ENCODE measurements at places on chromosomes 12 and 14.

DNA sequence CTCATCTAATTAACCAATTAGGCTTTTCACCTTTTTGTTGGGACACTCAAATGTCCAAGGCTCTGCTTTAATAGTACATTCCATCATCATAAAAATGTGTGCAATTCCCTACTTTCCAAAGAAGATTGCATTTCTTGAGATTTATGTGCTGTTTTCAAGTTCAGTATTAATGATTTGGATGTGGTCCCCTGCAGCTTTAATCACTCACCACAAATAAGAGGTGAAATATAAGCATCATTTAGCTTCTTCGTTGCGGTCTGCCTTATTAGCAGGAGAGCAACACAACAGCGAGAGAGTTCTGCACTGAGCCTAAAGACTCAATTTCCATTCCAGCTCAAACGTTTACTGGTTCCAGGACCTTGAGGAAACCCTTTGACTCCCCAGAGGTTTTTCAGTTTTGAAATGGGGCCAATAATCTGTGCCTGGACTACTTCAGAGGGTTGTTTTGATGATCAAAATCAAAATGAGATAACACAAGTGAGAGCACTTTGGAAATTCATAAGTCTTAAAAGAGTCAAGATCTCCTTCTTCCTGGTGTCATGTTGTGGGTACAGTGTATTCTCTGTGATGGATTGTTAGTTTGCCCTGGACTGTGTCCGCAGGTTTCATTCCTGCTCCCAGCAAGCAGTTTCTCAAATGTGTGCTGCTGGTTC, 53.1 kb downstream of the RERG start:
- DNase-seq, result no peak

GRCh38 chr12:2678426-2678825, 116.3 kb upstream of the FKBP4 start:
- no peak for DNase-seq

GRCh38 chr12:61367281-61367785, 892.9 kb upstream of the USP15 start:
- no peak for DNase-seq

DNA sequence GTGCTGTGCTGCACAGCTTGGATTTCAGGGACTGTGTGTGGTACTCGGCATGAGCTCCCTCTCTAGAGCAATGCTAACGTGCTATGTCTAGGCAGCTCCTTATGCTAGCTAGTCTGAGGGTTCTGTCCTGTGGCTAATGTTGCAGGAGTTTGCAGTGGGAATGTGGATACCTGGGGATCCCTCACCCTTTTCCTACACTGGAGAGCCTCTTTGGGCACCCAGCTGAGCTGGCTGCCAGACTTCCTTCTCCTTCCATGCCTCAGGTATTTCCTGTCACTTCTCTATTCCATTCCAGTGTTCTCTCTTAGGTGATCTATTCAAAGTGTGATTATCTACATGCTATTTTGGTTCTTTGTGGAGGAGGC, 64.9 kb downstream of the FBXO33 start:
- no peak for DNase-seq

DNA sequence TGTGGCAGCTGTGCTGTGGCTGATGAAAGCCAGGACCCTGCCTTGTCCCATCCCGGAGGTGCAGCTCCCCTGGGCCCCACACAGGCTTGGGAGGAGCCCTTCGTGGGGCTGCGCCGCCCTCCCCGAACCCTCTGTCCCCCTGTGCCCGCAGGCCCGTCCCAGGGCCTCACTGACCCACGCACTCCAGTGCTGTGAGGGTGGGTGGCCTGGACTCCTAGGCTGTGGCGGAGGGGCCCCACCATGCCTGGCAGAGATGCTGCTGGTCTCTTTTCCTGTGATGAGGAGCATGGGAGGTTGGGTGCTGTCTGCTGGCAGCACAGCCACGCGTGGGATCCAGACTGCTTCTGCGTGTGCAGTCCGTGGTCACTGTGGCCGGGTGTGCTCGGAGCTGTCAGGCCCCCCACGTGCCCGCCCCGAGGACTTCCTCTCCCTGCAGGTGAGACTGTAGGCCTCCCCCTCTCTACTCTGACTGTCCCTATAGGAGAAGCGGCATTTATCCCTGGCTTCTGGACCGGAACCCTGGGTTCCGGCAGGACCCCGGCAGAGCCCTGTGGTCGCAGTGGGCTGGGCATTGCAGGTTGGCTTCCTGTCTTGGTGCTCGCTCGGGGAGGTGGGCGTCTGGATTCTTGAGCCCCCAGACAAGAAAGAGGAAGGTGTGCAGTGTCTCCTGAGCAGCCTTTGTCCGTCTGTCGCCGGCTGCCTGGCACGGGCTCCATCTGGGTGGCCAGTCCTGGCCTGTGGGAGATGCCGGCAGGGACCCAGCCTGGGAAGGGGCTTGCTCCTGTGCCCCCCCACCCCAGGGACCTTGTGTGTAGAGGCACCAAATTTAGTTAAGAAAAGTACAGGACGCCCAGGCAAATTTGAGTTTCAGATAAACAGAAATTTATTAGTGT, 2.3 kb downstream of the MTA1 start:
- no peak for DNase-seq

GRCh38 chr12:121240062-121240420, 30.1 kb downstream of the P2RX4 start:
- no peak for DNase-seq

DNA sequence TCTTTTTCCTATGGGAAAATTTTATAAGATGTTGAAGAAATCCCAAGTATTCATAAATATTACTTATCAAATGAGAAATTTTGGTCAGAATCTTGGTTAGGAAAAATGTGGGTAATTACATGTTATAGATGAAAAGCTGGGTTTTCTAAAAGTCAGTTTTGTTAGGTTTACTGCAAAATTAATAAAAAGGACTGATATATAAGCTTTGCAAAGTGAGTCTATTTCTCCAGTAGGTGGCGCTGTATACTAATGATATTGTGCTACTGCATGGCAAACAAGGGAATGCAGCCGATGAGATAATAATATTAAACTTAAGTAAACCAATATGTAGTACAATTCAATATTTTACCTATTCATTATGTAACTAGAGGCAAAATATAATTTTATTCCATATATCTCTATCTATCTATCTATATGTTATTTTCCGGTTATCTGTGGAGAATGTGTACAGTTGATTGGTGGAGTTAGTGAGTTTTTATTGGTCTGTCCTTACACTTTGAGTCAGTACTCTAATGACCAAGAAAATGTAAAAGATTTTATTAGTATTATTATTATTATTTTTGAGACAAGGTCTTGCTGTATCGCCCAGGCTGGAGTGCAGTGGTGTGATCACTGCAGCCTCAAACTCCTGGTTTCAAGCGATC, 32.9 kb downstream of the MIPOL1 start:
- DNase-seq, result no peak

DNA sequence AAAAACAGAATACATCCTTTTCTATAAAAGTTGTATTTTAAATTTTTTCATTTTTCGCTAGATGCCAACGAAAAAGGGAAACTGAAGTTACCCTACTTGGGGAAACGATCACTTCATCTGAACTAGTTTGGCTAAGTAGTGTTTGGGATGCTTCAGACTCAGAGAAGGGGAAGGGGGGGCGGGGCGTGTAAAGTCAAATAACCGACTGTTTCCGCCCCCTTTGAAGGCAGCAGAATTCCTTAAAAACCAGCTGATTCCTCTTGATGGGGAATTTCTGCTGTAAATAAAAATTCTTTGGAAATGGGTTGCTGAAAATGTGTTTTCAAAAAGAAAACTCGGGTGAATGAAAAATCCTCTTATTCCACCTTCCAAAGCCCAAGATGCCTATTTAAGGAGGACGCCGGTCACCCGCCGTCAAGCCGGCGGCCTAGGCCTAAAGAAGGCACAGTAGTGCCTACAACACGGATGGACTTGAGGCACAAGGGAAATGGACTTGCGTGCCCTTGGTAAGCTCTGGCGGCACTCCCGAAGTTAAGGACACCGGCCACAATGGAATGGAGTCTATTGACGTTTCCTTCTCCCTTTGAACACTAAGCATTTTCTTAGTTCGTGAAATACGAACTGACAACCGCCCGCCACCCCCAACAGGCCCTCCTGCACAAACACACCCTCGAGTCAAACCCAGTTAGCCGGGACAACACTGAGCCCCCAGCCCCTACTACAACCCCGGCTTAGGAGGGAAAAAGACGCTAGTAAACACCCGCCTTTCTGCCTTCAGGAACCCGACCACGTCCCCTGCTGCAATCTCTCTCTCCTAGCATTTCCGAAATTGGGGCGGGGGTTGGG, 1.9 kb downstream of the ATXN2 start:
- no peak for DNase-seq

DNA sequence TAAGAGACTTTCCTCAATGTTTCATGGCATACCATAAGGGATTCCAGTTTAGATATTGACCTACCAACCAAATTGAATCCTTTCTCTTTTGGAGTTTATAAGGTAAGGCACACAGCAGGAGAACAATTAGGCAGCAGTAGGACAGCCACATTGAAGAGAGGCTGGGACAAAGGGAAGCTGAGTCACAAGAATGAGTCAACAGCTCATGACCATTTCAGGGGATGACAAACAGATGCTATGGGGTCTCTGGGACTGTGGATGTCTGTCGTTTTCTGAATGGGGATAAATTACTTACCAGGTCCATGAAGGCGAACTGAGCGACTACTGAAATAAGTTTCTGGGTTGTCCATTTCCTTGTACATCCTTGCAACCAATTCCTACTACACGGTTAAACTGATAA, 48.6 kb upstream of the E2F7 start:
- no peak for DNase-seq

DNA sequence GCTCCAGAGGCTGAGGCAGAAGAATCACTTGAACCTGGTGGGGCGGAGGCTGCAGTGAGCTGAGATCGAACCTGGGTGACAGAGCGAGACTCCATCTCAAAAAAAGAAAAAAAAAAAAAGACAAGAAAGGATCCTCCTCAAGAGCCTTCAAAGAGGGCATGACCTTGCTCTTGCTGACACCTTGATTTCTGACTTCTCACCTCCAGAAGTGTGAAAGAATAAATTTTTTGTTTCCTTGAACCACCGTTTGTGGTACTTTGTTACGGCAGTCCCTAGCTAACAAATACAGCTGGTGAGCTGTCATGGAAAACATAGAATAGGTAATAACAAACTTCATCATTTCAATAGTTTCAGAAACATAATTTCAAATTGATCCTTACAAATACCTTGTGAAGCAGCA, 1.9 kb upstream of the ACTR10 start:
- no peak for DNase-seq

- no peak for DNase-seq
Observed at GRCh38 chr14:81341370-81341769, 58.8 kb downstream of the STON2 start.

- DNase-seq, result no peak
Observed at GRCh38 chr12:80099259-80099658, at the start of gene OTOGL. TSS of gene OTOGL (plus strand) at chr12:80099537. CDS start at chr12:80209432, 109,895 bp downstream.

- DNase-seq, result no peak
Observed at GRCh38 chr12:2668816-2669215, 126.0 kb upstream of the FKBP4 start.

DNA sequence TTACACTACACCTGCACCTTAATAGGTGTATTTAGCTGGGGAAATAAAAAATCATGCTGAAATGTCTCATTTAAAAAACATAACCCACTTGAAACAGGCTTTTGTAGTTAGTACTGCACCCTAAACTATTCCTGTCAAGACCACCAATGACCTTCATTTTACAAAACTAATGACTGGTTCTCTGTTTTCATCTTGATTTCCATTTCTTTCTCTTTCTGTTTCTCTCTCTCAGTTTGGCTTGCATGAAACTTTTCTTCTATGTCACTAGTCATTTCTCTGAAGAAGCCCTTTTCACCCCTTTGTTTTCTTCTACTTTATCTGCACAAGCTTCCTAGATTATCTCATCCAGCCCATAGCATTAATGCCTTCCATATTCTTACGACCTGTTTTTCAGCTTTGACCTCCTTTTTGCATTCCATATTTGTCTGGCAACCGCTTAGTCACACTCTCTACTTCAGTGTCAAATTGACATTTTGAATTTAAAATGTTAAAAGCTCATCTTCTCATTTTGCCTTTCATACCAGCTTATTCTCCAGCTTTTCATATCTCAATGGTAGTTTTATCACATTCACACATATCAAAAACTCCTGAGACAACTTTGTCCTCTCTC, 32.7 kb upstream of the KLRF1 start:
- DNase-seq, result no peak

DNA sequence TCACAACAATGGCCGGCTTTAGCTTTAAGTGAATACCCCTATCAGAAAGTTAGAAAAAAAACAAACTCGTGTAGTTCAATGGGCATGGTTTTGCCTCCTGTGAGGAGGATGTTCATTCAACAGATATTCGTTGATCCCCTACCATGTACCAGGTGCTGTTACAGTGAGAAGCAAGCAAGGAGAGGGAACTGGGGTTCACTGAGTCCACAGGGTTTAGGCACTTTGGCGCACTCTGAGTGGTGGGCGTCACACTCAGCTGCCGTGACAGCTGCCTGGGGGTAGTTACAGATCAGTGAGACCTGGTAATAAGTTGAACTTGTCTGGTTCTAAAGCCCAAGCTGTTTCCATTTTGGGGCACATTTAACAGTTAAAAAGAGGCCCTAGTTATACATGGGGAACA, 74.2 kb downstream of the PAPOLA start:
- DNase-seq, result no peak

GRCh38 chr12:103715494-103715893, 125.5 kb downstream of the NT5DC3 start:
- no peak for DNase-seq

- DNase-seq, result no peak
Observed at GRCh38 chr12:48525332-48525731, at the start of gene OR8S1. TSS of gene OR8S1 (plus strand) at chr12:48525632. CDS start at chr12:48525632, 0 bp downstream.

DNA sequence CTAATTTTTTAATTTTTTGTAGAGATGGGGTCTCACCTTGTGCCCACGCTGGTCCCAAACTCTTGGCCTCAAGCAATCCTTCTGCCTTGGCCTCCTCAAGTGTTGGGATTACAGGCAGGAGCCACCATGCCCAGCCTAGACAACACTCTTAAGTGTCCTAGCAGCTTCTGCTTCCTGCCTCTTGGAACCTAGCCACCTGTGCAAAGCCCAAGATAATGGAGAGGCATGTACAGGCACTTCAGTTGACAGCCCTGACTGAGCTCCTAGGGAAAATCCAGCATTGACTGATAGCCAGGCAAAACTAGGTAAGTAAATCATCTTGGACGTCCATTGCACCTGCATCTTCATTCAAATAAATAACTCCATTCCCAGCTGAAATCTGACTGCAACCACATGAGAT, 15.5 kb downstream of the COX14 start:
- no peak for DNase-seq

- DNase-seq, result no peak
Observed at GRCh38 chr14:66038618-66039017, 447.6 kb upstream of the CCDC196 start.

- no peak for DNase-seq
Observed at GRCh38 chr14:52660325-52660724, 35.0 kb downstream of the ERO1A start.
